ENCODE measurements at places on chromosomes 16 and 17.

DNA sequence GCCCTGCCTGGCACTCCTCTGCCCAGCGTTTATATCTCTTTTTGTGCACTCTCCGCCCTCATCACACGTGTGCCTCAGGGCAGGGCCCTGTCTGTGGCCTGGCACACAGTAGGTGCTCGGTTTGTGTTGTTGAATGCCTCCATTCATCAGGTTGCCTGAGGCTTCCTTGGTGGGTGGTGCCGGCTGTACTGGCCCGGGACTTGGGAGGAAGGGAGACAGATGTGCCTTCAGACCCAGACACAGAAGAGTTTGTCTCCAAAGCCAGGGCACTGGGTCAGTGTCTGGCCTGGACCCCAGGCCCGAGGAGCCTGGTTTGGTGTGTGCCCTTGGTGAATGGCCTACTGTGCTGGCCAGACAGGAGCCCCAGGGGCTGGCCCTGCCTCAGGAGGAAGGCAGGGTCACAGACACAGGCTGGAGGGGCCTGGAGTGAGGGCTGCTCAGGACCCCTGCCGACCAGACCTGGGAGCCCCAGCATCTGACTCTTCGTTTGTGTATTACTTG is 71.6 kb downstream of the RAI1 start:
- no peak for DNase-seq

DNA sequence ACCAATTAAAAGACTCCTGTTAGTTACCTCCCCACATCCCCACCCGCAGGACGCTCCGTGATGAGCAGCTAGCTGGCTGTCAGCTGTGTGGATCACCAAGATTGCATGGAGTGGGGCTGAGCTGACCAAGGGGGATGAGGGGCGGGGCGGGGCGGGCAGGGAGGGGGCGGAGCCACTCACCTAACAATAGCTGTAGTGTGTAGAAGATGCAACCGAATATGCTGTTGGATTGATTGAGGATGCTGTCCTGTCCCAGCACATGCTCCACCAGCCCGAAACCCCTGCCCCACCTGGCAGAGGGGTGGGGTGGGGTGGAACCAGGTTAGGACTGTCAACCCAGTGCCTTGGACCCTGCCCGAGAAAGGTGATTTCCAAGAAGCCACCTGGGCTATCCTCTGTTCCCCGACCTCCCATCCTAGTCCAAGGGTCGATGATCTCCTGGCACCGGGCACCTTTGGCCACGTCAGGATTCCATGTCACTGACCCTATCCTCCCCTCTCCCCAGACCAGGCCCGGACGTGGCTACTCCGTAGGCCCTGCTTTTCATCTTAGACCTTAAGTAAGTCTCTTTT is 1.4 kb downstream of the VKORC1 start:
- DNase-seq: no peak

DNA sequence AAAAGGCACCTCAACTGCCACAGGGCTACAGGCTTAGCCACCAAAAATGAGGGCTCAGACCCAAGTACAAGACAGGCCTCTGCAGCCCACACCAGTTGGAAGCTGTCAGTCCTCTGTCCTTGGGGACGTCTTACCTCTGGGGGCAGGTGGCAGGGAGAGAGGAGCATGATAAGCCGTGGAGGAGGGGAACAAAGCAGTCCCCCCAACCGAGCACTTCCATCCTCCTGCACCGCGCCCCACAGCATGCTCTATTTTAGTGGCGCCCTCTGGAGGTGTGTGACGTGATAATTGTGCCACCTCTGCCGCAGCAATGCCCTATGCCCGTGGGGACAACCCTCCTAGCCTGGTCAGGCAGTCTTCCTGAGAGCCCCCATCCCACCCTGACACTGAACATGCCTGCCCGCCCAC is 13.6 kb downstream of the G6PC3 start:
- DNase-seq: peak; percentile 58

DNA sequence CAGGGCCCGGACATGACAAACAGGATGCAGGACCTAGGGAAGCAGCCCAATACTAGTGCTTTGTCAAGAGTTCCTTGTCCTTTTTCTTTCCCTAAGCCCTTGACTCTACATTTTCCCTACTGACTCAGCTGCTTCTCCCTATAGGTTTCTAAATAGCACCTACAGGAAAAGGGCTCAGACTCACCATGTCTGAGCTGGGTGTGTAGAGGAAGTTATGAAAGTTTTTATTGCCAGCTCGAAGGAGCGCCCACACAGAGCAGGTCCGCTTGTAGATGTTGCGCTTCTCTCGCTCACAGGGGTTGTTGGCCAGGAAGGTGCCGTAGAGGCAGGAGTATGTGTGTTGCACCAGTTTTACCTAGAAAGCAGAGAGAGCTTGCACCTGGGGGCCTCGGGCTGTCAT is 10.6 kb downstream of the MTMR4 start:
- DNase-seq: no peak
